Amniotic stem cell (primary cell): ENCODE measurements at places on chromosomes 13 and 19.

- DNase-seq: no peak
Measured at GRCh38 chr13:67148161-67148571, 82.0 kb downstream of the PCDH9 start.

- DNase-seq: no peak
Measured at GRCh38 chr13:42971691-42972347, 20.2 kb downstream of the EPSTI1 start.

GRCh38 chr19:8085598-8086408, 33.2 kb downstream of the CCL25 start:
- DNase-seq: no peak

DNA sequence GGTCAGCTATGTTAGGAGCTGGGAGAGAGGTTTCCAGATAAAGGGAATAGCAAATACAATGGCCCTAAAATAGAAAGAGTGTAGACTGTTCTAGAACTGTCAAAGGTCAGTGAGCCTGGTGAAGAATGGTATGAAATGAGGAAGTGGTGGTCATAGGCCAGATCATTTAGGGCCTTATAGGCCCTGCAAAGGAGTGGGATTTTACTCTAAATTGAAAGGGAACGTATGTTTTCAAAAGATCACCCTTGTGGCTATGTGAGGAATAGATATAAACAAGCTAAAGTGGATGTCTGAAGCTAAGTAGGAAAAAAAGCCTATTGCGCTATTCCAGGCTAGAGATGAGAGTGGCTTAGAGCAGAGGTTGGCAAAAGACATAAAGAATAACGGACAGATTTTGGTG, 70.7 kb upstream of the TDRD3 start:
- DNase-seq: no peak

- DNase-seq: no peak
Measured at GRCh38 chr19:58368561-58369360, 6.2 kb upstream of the ZNF497 start.

DNA sequence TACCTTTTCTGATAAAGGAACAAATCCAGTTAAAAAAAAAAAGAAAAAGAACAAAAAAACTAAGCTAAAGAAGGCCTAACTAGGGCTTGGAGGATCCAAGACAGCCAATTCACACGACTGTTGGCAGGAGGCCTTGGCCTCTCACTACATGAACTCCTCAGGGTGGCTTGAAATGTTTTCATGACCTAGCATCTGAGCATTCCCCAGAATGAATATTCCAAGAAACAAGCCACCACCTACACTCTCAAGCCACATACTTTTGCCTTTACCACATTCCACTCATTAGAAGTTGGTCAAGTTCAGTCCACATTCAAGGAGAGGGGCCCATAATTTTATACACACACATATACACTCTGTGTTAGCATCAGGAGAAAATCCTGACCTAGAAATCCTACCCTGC, 97.6 kb upstream of the SIAH3 start:
- DNase-seq: no peak

DNA sequence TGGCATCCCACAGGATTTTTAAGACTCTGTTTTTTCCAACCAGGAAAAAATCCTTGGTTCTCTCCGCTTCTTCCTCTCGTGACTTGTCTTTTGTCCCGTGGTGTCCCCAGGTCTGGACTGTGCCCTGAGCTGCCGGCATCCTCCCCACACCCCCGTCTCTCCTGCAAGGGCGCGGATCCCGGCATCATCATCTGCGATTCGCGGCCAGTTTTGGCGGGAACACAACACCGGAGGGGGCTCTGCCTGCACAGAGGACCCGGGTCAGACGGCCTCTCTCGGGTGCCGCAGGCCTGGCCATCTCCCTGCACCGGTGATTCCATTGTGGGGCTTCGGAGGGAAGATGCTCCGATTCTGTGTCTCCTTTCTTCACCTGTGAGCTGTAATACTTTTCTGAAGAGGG, 18.8 kb upstream of the GAS6 start:
- no peak for DNase-seq

DNA sequence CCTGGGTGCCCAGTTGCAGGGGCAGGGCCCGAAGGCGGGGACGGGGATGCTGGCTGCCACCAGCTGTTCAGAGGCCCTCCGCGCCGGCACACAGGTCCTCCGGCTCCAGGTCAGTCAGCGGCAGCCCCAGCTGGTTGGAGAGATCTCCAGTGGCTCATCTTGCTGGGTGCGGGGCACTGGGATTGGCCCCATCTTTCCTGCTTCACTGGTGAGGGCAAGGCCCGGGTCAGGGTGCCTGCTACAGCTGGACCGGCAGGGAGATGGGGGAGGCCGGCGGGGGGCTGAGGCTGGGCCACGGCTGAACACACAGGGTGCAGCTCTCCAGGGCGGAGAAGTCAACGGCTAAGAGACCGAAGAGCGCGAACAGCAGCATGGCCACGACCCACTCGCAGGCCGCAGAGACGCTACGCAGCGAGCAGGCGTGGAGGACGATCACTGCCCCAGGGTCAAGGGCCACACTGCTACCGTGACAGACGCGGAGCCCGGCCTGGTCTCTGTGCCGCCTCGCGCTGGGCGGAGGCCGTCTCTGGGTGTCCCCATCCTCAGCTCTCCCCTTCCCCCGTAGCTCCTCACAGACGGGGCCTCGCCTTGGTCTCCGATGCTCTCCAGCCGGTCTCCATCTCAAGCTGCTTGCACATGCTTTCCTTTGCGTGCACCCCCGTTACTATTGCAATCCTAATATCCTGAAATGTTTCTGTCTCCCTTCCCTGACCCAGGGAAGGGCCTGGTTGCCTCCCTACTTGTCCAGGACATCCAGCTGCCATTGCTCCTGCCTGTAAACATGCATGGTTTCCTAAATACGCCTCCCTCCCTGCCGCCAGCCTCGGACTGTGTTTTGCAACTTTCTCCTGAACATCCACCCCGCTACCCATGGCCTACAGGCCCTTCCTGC, 12.3 kb downstream of the TMEM150B start:
- no peak for DNase-seq

- DNase-seq: no peak
Measured at GRCh38 chr13:46383383-46383782, 3.7 kb downstream of the RUBCNL start.

DNA sequence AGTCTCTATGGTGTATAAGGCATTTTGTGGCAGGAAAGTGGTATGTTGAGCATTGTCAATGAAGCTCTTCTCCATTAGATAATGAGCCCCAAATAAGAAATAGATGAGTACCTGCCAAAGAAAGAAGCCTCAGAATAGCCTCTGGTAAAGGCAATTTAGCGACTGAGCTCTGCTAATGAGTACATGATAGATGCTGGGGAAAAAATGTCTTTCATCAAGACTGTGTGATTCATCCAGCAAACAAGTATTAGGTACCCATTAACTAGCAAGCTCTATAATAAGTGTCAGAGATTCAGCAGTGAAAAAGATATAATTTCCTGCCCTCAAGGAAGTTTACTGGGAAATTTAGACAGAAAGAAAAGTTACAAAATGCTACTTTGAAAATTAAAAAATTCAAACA, 294.6 kb downstream of the ITGBL1 start:
- DNase-seq: no peak
